ENCODE measurements at places on chromosomes 3 and 15.

GRCh38 chr3:127585163-127585812, 5.2 kb downstream of the TPRA1 start:
- DNase-seq, result peak; percentile 17

DNA sequence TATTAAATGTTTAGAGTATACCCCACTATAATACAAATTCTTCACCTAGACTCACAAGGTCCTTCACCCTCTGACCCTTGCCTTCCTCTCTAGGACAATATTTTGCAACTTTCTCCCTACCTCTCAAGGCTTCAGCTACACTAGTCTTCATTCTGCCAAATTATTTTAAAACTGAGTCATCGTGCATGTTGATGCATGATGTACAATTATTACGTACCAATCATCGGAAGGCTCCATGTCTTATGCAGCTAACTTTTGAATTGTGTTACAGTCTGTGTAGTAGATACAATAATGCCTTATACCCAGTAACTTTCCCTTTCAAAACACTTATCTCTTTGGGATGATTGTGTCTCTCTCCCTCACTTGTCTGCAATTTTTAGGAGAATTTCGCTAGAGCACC, 98.5 kb upstream of the ROBO2 start:
- DNase-seq, result no peak

- no peak for DNase-seq
Measured at GRCh38 chr3:115980709-115981108, 357.4 kb downstream of the GAP43 start.

DNA sequence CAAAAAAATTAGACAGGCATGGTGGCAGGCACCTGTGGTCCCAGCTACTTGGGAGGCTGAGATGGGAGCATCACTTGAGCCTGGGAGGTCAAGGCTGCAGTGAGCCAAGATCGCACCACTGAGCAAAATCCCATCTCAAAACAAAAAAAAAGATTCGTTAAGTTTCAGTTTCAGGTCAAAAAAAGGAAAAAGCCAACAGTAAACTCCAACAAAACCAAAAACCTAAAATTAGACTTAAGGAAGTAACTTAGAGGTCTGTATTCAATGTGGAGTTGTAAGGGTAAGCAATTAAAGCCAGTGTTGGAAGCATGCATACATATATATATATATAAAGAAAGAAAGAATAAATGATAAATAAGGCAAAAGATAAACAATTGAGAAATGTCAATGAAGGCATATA, 11.8 kb downstream of the KPNA1 start:
- DNase-seq, result no peak

DNA sequence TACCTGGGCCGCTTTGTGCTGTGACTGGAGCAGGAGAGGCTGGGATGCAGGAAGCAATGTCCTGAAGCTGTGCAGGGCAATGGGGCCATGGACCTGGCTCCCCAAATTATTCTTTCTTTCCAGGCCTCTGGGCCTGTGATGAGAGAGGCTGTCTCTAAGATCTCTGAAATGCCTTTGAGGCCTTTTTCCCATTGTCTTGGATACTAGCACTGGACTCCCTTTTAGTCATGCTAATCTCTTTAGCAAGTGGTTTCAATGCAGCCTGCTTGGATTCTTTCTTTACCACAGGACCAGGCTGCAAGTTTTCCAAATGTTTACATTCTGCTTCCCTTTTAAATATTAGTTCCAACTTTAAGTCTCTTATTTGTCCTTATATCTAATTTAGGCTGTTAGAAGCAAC, 64.8 kb upstream of the SGO1 start:
- no peak for DNase-seq

- DNase-seq, result no peak
Measured at GRCh38 chr3:58074997-58075396, 66.8 kb downstream of the FLNB start.

GRCh38 chr3:55765398-55765797, 278.3 kb upstream of the WNT5A start:
- no peak for DNase-seq

GRCh38 chr3:31707286-31707685, 174.6 kb downstream of the STT3B start:
- no peak for DNase-seq

GRCh38 chr3:123769356-123769743, 114.8 kb downstream of the MYLK start:
- DNase-seq, result no peak

DNA sequence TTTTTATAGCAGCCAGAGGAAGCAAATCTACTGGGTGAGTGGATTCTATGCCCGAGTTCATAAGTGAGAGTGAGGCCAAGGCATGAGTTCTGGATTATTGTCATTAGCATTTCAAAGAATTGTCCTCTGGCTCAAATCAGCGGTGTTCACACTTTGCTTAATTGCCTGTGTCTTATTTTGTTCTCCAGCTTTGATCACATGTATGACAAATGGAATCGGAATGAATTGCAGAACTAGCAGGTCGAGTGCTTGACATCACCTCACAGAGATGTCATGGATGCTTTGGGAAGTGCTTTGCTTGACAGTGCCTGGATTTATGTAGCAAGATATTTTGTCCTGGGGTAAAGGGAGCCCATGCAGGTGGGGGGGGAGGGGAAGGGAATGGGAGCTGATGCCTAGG, 68.0 kb downstream of the SH3GL3 start:
- no peak for DNase-seq

GRCh38 chr15:38688761-38689160, 124.1 kb upstream of the RASGRP1 start:
- no peak for DNase-seq

DNA sequence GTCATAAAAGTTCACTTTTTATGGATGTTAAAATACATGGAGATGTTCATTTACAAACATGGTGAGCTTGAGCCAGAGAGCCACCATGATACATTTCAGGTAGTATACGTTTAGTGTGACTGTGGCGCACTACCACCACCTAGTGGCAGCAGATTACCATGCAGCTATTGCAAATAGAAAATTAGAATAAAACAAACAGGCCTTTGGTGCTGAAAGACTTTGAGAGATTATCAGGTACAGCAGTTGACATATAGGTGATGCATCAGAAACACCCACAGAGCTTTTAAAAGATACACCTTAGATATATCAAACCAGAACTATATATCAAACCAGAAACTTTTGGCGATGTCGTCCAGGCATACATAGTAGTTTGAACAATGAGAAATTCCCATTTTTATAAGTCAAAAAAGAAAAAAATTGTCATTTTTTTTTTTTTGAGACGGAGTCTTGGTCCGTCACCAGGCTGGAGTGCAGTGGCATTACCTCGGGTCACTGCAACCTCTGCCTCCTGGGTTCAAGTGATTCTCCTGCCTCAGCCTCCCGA, 42.0 kb upstream of the ICE2 start:
- peak; percentile 81 for DNase-seq

DNA sequence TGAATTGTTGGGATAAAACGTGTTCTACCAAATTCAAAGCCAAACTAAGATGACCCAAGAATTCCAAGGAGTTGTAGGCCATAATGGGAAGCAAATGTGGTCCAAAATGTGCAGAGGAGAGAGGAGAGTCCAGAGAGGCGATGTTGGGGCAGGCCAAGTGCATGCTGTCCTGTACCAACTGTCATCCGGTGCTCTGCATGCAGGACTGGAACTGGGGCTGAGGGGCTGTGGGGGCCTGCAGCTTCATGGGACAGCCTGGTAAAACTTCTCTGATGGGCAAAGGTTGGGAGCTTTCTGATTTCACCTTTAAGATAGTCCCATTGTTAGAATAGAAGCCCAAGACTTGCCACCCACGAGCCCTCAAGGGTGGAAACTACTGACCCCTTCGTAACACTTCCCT, 831.4 kb downstream of the AGBL1 start:
- DNase-seq, result no peak

- DNase-seq, result peak; percentile 30
Measured at GRCh38 chr3:57006949-57007419, 53.5 kb upstream of the SPATA12 start.

DNA sequence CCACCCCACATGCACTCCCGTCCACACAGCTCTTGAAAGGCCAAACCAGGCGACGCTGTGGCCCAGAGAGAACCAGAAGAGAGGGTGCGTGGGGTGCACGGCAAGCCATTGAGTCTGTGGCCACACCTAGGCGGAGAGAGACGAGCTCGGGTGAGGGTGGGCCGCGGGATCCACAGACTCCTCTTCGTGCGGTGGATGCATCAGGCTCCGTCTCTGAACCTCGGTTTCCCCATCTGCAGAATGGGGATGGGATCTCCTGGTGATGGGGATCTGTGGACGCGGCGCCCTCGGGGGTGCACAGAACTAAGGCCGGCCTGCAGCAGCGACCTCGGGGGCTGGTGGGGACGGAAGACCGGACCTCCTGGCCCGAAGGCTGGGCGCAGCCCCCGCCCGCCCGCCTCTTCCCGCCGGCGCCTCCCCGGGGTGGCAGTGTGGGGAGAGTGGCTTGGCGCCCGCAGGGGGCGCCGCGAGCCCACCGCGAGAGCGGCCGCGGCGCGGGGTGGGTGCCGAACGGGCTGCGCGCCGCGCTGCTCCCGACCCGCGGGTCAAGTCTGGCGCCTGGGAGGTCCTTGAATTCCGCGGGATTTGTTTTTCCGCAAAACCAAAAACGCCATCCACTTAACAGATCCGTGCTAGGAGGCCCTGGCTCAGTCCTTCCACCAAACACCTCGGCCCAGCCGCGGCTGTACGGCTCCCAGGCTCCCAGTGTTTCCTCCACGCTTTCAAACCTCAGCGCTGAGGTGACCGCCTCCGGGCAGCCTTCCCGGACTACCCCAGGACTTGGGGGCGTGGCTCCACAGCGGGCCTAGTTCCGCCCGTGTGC, 13.2 kb upstream of the ADPGK start:
- peak; percentile 45 for DNase-seq

GRCh38 chr3:61323094-61323493, 71.8 kb upstream of the FHIT start:
- no peak for DNase-seq

- peak; percentile 16 for DNase-seq
Measured at GRCh38 chr3:188789251-188789650, 382.5 kb upstream of the TPRG1 start.

GRCh38 chr15:24772686-24773373, 97.3 kb downstream of the NPAP1 start:
- peak; percentile 84 for DNase-seq

- DNase-seq, result no peak
Measured at GRCh38 chr3:62882676-62883200, 7.5 kb upstream of the CADPS start.

- DNase-seq, result no peak
Measured at GRCh38 chr3:194657439-194657838, 14.6 kb downstream of the LSG1 start.

- DNase-seq, result peak; percentile 77
Measured at GRCh38 chr3:63818282-63819150, 583 bp upstream of the C3orf49 start.

- peak; percentile 39 for DNase-seq
Measured at GRCh38 chr3:64575211-64575844, 112.5 kb downstream of the ADAMTS9 start.

DNA sequence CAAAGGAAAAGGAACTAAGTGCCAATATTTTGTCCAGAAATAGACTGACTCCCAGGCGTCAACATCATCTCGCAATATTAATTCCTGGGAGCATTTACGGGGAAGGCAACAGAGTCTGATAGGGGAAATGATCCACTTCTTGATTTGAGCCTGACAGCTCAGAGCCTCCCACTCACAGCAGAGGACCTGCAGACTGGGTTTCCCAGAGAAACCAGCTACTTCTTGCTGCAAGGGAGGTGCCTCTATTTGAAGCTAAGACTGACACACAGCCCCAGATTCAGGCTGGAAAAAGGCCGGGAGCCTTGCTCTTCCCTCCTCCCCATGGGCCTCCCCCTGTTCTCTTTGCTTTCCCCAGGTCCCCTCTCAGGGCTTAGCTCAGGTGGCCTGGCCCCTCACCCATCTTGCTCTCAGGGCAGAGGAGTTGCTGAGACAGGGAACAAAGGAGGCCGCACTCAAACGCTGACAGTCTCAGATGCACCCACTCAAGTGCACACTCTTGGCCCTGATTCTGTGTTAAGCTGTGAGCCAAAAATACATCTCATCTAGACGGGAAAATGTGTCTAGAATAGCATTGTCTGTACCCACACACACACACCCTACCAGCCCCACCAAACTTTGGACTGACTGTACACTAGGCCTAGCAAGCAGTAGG, 49.8 kb upstream of the DCLK3 start:
- DNase-seq, result no peak

GRCh38 chr3:120568598-120568997, 27.5 kb upstream of the NDUFB4 start:
- peak; percentile 34 for DNase-seq

- DNase-seq, result peak; percentile 95
Measured at GRCh38 chr15:89836267-89837133, 21.8 kb upstream of the ANPEP start.

- DNase-seq, result no peak
Measured at GRCh38 chr3:32450426-32450825, 52.2 kb downstream of the CMTM6 start.
